Body of pancreas (tissue), 4 donors: ENCODE measurements at places on chromosomes 5 and 9.

- DNase-seq: no peak
Measured at GRCh38 chr5:95081982-95082381, 202.9 kb downstream of the MCTP1 start.

- DNase-seq: no peak
Measured at GRCh38 chr9:122314165-122314564, 49.5 kb downstream of the MRRF start.

DNA sequence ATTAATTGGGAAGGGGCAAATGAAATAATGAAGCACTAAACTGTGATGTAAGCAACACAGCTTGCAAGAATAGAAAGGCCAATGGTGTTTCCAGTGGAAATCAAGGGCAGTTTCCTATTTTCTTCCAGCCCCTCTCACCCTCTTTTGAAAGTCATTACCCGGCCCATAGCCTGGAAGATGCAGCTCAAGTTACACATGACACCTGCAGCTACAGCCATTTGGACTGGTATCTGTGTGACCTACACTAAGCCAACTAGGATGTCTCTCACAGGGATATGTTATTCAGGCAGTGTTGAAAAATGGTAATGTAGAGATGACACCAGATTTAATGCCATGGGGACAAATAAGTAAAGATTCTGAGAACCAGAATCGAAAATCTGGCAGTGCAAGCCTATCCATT, 439.4 kb upstream of the ZNF462 start:
- no peak for DNase-seq

- no peak for DNase-seq
Measured at GRCh38 chr9:134888603-134889190, 8.1 kb downstream of the FCN2 start.

- DNase-seq: no peak
Measured at GRCh38 chr9:124312290-124313265, 54.8 kb downstream of the NEK6 start.

DNA sequence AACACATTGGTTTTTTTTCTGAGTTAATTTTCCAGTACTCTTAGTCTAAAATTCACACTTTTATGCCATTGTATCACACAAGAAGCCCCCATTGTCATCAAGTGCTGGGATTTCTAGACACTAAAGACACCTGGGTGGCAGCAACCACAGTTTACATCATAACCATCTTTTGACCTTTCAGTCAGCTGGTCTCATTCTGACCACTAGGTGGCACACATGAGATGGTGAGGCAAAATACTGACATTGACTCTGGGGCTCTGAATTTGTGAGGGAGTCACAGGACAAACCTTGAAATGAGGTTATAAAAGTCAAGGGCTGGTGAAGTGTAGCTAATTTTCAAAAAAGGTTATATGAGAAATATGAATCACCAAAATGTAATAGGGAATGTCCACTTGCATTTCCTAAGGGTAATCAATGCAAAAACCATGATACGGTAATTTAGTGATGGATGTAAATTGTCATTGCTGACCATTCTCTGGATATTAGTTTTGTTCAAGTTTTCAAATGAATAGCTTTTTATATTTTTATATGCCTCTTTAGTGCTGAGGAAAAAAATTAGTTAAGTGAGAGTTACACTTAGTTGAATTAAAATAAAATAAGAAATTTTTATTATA, 229.4 kb downstream of the DMAC1 start:
- DNase-seq: peak; percentile 63

DNA sequence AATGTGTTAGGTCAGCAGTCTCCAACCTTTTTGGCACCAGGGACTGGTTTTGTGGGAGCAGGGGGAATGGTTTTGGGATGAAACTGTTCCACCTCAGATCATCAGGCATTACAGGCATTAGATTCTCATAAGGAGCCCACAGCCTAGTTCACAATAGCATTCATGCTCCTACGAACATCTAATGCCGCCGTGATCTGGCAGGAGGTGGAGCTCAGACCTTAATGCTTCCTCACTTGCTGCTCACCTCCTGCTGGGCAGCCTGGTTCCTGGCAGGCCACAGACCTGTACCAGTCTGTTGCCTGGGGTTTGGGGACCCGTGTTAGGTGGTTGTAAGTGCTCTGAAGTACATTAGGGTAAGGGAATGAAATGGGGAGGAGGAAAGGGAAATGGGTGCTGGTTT, 9.7 kb upstream of the CTNNA1 start:
- DNase-seq: no peak

GRCh38 chr9:2241461-2241835, 226.3 kb downstream of the SMARCA2 start:
- DNase-seq: peak; percentile 32

- no peak for DNase-seq
Measured at GRCh38 chr5:158485604-158486081, 614.1 kb downstream of the EBF1 start.
